ENCODE measurements at places on chromosomes 13 and 19.

- DNase-seq: no peak
Measured at GRCh38 chr13:63149375-63149774, 1733.7 kb upstream of the PCDH20 start.

- no peak for DNase-seq
Measured at GRCh38 chr19:18346091-18346490, 5.7 kb downstream of the PGPEP1 start.

DNA sequence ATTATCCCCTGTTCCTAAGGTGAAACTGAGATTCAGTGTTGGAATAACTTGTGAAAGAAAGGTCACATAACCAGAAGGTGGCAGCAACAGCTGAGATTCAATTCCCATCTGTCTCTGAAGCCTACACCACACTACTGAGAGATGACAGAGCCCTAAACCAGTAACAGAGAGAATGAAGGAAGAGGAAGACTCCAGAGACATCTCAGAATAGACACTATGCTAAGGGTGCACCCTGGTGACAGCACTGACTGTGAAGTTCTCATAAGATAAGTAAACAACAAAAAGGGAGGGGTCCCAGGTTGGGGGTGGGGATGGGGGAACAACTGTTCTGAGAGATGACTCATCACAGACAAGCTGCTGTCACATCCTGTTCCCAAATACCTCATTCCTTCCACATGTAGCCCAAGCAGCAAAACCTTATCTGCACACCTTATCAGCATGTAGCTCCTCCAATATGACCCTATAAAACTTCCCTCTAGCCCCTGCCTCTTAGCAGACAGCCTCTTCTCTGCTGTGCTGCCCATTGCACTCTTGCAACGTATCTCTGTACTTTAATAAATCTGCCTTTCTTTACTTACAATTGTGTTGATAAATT lies 46.5 kb downstream of the UTP14C start:
- no peak for DNase-seq

DNA sequence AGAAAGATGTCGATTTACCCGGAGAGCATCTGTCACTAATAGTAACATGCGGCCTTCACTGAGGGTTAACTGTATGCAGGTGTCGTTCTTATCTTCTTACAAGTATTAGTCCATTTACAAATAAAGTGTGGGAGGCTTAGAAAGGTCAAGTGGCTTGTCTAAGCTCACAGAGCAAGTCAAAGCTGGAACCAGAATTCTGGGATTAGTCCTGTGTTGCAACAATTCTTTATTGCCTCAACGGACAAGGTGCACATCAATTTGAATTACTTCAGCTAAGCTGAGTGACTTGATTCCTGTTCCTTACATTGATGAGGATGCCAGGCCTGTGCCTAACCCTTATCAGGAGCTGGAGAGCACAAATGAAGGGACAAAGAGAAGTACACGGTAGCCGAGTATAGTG lies 1193.6 kb downstream of the UQCRFS1 start:
- no peak for DNase-seq

GRCh38 chr19:29636553-29637360 lies 28.5 kb upstream of the PLEKHF1 start:
- no peak for DNase-seq

Data from CD4-positive, alpha-beta T cell treated with Interferon alpha-2 for 1 hour (primary cell).